ENCODE measurements at places on chromosomes 5 and 9.
A peak's percentile ranks its signal among the peaks of the same experiment; 100 is the strongest.

- DNase-seq: peak; percentile 10
Measured at GRCh38 chr5:23507278-23507685, at the start of gene PRDM9. Gene PRDM9, plus strand, starts transcription at chr5:23507609. Its CDS starts 1,425 bp downstream, at chr5:23509034.

GRCh38 chr9:93860694-93861658 is 94.2 kb downstream of the BARX1 start:
- no peak for DNase-seq

GRCh38 chr5:43421450-43422133 is 9.4 kb upstream of the CCL28 start:
- DNase-seq: no peak

- DNase-seq: no peak
Measured at GRCh38 chr5:123001808-123002207, 34.7 kb downstream of the PPIC start.

DNA sequence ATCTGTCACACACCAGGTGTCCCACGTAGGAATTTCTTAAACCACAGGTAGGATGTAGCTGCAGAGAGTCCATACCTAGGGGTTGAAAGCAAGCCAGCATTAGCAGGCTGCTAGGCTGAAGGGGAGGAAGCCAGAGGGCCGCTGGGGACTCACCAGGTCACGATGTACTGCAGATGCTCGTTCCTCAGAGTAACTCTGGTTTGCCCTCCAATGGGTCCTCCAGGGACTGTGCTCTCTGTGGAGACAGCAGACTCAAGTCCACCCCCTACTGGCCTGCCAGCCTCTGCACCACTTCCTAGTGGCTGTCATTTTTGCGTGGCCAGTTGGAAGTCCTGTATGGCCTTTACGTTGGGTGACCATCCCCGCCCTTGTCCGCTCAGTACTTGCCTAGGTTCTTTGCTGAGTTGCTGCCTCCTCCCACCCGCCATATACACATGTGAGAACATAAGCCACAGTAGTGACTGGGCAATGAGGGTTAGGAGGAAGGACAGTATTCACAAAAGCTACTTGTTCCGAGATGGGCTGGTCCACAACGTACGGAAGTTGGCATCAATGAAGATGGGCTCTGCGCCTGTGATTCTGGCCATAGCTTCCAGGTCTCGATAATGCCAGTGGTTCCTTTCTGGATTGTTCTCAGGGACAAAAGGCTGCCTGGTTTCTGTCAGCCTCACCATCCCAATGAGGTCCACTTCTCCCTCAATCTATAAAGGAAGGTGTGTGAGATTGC is 4.1 kb downstream of the RPL7A start:
- peak; percentile 40 for DNase-seq

DNA sequence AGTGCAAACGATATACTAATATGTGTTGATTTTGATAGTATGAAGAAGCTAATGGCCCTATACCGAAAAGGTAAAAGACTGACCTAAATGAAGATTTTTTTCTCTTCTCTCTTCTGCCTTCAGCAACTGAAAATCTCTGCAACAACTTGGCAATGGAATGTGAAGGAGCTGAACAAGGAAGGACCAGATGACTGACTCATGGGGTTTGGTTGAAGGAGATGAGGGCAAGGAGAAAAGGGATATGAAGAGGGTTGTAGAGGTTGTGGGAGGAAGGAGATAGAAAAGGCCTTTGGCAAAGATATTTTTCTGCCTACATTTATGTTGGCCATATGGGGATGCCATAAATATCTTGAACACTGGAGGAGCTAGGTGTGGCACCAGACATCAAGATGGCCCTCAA is 129.7 kb upstream of the CHD1 start:
- no peak for DNase-seq

GRCh38 chr5:114977979-114978573 is 191.6 kb downstream of the TRIM36 start:
- no peak for DNase-seq

DNA sequence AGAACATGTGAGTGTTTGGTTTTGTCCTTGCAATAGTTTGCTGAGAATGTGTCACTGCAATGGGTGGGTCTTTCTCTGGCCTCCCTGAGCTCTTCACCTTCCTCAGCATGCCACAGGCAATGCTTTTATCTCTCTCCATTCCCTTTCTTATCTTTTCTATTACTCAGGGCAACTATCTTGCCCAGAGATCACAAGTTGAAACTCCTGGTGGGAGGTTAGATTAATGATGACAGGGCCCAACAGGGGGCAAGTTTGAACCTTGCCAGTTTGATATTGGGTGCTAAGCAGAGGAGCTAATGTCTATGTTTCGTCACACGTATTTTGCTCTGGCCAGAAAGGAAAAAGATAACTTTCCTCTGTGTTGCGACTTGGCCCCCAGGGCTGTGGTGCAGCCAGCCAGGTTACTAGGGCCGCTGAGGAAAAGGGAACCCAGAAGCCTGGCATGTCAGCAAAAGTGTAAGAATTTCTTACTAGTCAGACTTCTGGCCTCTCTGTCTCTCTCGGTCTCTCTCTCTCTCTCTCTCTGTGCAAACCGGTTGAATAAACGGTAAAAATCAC is 299.3 kb upstream of the POU5F2 start:
- DNase-seq: no peak

- DNase-seq: no peak
Measured at GRCh38 chr9:17807613-17808282, 228.9 kb downstream of the SH3GL2 start.

DNA sequence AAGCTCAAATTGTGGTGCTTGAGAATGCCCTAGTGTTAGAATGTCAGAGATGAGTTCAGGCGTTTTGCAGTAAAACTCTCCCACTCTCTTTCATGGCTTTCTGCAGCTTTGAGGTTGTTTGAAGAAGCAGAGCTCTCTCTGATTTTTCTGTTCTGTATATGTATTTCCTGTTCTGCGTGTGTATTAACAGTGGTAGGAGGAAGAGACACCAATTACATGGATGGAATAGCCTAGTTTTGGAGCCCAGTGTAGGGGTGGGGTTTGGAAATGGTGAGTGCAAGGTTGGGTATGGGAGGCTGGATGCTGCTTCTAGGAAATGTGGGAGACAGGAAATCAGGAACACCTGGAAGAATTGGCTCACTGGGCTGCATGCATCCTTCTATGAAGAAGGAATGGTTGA is 12.4 kb downstream of the LARP1 start:
- no peak for DNase-seq

GRCh38 chr5:142847898-142848790 is 78.0 kb downstream of the ARHGAP26 start:
- no peak for DNase-seq

DNA sequence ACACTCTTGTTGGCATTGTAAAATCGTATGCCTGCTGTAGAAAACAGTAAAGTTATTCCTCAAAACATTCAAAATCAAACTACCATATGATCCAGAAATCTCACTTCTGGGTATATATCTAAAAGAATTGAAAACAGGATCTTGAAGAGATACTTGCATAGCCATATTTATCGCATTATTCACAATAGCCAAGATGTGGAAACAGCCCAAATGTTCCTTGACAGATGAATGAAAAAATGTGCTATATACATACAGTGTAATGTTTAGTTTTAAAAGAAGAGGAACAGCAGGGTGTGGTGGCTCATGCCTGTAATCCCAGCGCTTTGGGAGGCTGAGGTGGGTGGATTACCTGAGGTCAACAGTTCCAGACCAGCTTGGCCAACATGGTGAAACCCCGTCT is 234.1 kb upstream of the DAB2 start:
- DNase-seq: no peak

GRCh38 chr5:59357381-59357977 is 536.0 kb downstream of the PDE4D start:
- DNase-seq: no peak

- DNase-seq: no peak
Measured at GRCh38 chr5:146475190-146475780, 28.2 kb downstream of the TCERG1 start.

DNA sequence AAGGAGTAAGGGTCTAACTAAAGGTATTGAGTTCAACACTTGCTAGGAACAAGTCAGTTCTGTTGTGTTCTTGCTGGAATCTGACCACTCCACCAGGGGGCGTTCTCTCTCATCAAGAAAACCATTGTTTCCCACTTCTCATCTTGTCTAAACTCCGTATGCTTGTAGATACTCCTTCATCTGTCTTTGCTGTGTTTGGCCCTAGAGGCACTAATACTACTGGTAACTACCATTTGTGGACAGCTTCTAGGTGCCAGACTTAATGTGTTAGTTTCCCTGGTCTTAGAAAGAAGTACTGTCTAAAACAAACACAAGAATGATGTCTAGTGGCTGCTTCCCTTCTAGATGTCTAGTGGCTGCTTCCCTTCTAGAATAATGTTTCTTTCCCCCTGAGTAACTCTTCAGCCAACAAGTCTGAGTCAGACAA is 18.7 kb upstream of the PTPDC1 start:
- peak; percentile 85 for DNase-seq

GRCh38 chr9:123952641-123953495 is 22.9 kb upstream of the DENND1A start:
- DNase-seq: no peak

- no peak for DNase-seq
Measured at GRCh38 chr5:100890461-100891008, 12.5 kb downstream of the ST8SIA4 start.

DNA sequence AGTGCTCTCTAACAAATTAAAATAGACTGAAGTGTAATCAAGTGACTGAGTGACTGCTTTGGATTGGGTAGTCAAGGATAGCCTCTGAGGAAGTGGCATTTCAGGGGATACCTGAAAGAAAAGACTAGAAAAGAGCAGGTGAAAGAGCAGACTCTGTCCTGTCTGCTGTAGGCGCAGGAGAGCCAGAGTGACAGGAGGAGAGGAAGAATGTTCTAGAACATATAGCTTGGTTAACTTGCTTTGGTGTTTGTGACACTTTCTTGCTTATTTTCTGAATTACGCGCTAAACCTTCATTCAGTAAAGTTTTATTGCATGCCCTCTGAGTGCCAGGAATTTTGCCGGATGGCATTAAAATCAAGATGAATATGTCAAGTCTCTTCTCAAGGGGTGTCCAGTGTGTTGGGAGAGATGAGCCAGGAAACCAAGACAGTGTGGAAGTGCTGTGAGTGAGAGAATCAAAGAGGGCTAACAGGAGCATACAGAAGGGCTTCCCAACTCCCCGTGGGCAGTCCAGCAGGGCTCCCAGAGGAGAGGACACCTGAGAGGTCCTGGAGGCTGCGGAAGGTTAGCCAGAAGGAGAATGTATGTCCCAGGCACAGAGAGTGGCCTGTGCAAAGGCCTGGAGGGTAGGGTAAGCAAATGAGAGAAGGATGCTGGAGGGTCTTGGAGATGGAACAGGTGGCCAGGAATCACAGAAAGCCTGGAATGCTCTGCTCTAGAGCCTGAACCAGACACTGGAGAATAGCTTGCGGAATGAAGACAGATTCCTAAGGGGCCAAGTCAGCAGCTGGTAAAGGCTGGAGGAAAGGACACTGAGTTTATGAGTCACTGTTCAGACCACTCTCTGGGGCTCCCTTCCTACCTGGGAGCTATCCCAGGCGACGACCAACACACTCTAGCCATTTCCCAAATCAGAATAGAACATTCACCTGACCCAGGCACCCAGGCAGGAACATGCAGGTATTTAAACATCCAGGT is 59.3 kb downstream of the SLC22A5 start:
- DNase-seq: no peak

DNA sequence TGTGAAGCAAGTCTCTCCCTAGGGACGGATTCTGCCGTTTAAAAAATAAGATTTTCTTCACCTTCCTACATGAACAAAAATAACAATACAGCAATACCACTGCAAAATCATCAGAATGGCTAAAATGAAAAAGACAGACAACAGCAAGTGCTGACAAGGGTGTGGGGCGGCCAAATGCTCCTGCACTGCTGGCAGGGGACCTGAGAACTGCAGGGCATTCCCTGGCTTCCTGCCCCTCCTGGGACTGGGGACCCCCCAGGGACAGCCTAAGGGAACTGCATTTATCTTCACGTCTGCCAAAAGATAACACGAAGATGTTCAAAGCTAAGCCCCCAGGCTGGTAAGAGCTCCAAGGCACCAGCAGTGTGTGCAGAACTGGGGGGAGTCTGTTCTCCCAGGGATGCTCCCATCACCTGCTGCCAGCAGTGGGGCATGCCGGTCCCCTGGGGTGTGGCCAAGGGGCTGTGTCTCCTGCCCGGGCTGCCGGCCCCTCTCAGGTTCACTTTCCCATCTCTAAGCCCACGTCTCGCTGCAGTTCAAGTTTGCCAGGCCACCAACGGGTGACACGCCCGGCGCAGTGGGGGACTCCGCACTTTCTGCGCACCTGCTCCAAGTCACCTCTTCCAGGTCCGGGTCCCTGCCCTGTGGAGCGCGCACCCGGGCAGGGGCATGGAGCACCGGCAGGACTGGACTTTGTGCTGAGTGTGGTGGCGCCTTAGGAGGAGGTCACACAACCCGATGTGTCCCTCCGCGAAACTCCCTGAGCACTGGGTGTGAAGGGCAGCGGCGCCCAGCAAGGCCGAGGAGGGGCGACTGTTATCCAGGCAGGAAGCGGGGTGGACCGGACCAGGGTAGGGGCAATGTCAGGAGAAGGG is 4.5 kb upstream of the EGFL7 start:
- no peak for DNase-seq

DNA sequence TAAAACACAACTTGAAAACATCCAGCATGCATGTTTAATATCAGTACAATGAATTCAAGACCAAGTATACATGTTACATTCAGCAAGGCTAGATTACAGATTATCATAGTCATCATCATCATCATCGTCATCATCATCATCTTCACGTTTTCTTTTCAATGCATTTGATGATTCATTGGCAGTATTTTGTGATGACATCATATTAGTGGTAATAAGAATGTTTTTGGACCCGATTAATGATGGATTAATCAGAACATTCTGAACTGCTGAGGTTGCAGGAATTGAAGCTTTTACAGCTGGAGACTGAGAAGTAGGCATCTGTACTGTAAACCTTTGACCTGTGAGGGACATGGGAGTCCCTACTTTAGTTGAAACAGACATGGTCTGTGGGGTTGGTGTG is 4.5 kb downstream of the AK6 start:
- DNase-seq: no peak

DNA sequence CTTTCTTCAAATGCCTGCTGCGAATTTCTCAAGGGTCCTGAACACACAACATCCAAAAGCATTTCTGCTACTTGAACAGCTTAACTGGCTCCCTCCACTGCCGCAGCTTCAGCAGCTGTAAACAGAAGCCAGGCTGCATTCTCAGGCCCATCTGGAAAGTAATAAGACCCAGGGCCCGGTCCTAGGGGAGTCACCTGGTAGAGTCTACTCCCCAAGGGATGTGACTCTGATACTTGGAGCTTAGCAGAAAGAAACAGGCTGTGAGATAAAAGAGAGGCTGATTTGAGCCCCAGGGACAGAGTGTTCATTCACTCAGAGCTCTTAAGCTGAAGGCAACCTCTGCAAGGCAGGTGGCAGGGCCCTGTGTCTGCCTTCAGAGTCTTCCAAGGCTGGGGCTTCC is 356.8 kb downstream of the SPOCK1 start:
- no peak for DNase-seq

GRCh38 chr5:179263391-179264052 is 81.7 kb downstream of the ADAMTS2 start:
- no peak for DNase-seq
